ENCODE measurements at places on chromosomes 1 and 21.

DNA sequence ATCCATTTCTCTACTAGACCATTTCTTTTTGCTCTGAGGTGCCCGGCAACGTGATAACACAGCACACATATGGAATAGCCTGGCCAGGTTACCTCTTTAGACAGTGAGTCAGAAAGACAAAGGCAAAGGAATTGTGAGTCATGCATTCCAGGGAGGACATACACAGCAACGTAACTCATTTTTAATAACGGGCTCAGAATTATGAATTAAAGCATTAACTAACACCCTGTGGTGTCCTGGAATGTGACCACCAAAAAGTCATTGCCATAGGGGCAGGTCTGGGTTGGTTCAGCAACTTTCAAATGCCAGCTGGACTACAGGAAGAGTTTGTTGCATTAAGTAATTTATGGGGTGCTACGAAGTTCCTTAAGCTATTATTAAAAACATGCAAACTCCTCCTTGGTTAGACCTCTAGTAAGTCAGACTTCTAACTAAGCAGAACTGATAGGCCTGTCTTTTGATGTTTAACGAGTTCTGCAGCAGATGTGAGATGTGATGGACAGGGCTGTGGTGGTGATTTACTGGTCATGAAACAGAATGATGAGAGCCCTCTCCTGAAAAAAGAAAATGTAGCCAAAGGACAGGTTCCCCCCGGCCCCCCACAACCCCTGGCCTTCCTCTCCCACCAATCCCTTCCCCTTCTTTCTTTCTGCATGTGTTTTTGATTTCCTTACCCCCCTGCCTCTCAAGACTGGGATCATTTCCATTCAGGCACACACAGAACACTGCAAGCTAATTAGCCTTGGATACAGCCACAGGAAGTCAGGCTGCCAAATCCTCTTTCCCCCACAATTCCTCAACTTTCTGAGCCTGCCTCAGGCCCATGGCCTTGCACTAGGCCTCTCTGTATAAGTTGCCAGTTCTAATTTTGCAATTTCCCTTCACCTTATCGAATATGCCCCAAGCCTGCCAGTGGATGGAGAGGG, 88.9 kb upstream of the HAO2 start:
- no peak for DNase-seq

DNA sequence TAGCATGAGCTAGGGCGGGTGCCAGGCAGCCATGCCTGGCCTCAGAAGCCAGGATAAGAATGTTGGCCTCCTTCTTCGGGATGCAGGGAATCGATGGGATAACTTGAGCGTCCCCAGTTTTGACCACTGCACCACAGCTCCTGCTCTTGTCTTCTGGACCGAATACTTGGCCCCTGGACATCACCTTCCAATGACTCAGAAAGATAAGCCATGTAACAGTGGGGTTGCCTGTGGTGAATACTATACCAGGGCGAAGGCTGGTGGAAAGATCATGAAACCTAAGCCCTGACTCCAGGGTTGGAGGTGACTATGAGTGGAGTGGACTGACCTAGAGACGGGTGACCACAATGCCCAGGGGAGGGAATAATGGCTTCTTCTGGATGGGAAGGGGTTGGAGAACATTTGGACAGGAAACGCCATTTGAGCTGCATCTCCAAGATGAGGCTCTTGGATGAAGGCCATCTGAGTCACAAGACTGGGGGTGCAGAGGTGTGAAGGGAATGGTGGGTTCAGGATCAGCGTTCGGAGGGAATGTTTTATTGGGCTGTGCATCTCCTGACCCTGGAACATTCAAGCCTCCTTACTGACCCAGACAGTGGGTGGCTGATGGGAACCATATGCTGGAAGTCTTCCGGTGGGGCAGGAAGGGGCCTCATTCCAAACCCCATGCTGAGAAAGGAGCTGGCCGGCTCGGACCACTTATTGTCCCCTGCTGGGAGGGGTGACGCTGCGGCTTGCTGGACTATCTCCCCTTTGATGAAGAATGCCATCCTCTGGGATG, 18.5 kb upstream of the KCNE2 start:
- no peak for DNase-seq

- no peak for DNase-seq
Observed at GRCh38 chr1:74199504-74199903, 1.5 kb downstream of the FPGT start.

- no peak for DNase-seq
Observed at GRCh38 chr21:43778469-43779335, 2.6 kb upstream of the CSTB start.

- DNase-seq: peak; percentile 73
Observed at GRCh38 chr1:167095368-167095767, 1.5 kb downstream of the STYXL2 start.

GRCh38 chr1:191969290-191969689, 189.0 kb upstream of the RGS18 start:
- DNase-seq: no peak

GRCh38 chr1:244346972-244347618, 104.6 kb downstream of the ADSS2 start:
- DNase-seq: no peak

DNA sequence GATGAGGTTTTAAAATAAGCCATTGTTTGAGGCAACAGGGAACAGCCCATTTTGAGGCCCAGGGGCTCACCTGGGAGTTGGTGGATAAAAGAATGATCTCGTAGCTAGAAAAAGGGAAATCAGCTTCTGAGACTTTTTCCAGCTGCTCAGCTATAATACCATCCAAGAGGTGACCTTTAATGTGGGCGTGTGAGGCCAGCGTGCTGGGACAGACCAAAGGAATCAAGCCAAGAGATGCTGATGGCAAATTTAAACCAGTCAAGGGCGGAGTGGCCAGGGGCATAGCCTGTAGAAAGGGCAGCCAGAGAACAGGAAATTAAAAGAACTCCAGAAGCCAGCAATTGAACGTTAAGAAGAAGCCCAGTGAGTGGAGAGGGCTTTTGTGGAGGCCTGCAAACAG, 132.6 kb downstream of the IER5 start:
- no peak for DNase-seq

DNA sequence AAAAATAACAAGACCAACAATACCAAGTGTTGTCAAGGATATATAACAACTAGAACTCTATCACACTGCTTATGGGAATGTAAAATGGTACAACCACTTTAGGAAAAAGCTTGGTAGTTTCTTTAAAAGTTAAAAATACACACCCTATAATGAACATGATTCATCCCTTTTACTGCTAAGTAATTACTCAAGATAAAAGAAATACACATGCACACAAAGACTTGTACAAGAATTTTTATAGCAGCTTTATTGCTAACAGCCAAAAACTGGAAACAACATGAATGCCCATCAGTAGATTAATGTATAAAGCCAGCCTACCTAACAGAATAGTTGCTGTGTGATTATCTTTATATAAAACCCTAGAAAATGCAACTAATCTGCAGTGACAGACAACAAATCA, 10.5 kb upstream of the ZNF644 start:
- no peak for DNase-seq

DNA sequence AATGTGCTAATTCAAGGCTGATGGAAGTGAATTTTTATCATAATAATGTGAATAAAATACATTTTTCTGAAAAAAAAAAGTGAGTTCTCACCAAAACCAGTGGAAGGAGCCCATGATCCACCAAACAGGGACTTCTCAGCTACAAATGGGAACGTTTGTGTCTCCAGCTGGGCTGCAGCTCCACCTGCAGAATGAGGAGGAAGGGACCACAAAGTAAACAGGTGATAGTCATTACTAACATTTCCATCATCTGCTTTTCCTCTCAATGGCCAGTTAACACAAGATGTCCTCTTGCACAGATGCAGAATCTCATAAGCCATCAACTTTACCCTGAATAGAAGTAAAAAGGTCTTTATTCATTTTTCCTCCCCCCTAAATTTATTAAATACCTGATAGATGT, 246.2 kb downstream of the MRPL39 start:
- no peak for DNase-seq

GRCh38 chr1:204445860-204446412, 34.3 kb upstream of the PPP1R15B start:
- DNase-seq: no peak

GRCh38 chr1:190583862-190584261, 106.2 kb upstream of the BRINP3 start:
- no peak for DNase-seq

- no peak for DNase-seq
Observed at GRCh38 chr1:90175490-90176167, 180.7 kb downstream of the ZNF326 start.

DNA sequence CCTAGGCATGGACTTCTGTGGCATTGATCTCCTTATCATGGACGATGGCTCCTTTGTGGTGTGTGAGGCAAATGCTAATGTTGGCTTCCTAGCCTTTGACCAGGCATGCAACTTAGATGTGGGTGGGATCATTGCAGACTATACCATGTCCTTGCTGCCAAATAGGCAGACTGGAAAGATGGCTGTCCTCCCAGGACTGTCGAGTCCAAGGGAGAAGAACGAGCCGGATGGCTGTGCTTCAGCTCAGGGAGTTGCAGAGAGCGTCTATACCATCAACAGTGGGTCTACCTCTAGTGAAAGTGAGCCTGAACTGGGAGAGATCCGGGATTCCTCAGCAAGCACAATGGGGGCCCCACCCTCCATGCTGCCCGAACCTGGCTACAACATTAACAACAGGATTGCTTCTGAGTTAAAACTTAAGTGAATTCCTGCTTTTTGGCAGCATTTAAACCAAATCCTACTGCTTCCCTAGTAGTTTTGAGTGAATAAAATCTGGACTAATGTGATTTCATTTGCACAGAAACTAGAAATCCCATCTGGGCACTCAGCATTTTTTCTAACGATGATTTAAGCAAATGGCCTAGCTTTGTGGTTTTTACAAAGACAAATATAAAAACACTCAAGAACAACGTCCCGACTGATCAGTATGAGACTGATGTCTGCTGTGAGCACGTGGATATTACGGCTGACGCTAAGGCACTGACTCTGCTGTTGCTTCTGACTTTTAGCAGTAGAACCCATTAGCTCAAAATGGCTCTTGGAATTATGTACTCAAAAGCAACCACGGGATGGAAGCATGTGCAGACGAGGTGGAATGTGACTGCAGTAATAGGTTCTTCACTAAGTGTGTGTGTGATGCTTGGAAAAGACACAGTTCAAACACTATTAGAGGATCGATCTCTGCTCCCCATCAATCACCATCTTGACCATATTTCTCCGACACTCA, 34.2 kb downstream of the RIMKLA start:
- DNase-seq: no peak

DNA sequence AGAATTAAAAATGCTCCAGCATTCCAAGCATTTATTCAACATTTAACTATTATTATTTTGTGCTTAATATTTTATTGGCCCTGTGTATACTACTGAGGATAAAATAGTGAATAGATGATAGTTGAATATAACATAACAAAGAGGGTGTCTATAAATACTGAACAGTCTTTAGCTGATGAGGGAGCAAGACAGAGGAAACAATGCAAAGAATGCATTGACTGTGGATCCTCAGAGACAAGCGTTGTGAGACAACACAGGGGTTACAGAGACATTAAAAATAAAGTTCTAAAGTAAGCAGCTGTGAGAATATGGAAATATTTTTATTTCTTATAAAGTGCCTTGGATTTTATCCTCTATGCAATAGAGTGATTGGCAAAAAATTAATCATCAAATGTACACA, 1133.1 kb downstream of the PLA2G4A start:
- no peak for DNase-seq

DNA sequence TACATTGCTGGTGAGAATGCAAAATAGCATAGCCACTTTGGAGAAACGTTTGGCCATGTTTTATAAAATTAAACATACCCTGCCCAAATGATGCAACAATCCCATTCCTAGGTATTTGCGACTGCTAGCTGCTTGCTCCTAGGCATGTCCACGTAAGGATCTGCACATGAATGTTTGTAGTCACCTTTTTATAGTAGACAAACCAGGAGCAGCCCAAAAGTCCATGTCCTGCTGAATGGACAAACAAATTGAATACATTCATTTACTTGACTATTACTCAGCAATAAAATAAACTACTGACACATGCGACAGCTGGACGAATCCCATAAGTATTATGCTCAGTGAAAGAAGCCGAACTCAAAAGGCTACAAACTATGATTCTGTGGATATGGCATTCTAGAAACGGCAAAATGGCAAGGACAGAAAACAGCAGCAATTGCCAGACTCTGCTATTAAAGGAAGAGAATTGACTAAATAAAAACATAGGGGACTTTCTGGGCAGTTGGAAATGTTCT, 161.9 kb upstream of the GALNT2 start:
- DNase-seq: no peak

DNA sequence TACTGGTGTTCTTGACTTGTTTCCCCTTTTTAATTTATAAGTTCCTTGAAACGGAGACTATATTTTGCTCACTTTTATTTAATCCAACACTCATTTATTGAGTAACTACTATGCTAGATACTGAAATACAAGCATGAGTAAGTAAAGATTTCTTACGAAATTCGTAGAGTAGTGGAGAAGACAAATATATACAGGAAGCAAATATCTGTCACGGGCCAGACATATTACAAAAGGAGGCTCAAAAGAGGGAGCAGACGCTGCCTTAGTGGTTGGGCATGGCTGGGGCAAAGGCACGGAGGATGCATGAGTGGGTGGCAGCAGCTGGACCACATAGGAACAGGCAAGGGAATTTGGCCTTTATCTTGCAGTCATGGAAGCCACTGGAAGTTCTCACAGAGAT, 6.8 kb downstream of the NCF2 start:
- DNase-seq: no peak

- no peak for DNase-seq
Observed at GRCh38 chr1:180181048-180181447, 26.4 kb downstream of the QSOX1 start.

DNA sequence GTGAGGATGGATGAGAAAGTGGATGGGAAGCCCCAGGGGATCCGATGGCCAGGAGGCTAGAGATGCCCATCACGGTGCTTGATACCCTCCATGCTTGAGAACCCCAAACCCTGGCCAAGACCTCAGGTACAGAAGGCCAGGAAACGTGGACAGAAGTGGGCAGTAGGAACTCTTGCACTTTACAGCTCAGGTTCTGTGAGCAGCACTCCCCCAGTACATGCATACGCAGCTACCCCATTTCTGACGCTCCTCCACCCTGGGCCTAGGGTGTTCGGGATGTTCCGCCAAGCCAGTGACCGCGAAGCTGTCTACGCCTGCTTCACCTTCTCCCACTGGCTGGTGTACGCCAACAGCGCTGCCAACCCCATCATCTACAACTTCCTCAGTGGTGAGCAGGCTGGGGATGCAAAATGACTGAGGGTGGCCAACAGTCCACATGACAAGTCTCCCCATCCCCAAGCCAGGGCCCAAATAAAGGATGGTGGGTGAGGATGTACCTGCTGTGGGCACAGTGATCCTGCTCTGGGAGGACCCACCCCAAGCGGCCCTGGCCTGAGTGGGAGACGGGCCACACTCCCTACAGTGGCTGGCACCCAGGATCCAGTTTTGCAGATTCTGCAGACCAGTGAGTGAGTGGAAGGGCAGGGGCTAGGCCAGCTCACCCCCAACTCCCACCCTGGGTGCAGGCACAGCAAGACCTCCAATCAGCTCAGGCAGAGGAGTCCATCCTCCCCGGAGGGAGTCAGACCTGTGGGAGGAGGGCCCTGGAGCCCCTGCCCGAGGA, 7.4 kb downstream of the HCRTR1 start:
- no peak for DNase-seq

DNA sequence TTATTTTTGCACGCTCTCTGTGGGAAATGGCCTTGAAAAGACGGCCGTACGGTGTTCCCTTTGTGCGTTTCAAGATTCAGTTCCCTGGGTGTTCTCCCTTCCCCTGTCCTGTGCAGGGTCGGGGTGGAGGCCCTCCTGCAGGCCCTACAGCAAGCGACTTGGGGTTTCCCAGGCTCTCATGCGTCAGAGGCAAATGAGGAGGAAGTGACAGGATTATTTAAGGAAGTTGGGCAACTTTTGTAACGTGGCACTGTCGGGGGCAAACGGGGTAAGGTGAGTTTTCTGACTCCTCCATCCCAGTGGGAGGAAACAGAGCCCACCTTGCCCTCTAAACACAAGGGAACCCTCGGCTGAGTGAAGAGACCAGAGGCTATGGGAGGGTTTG, 16.1 kb upstream of the AJAP1 start:
- DNase-seq: no peak

Measured in RWPE2 (cell line).